RPMI7951 (cell line): ENCODE measurements at places on chromosomes 12 and 14. TPM values are rescaled to one million over a fixed set of nuclear protein-coding genes. Genes with fewer than 3 reads are reported as not detected.
A peak's percentile ranks its signal among the peaks of the same experiment; 100 is the strongest.

SLC6A15 gene
- 0.39 and 0.96 TPM in 2 replicates for total RNA-seq

BHLHE41 gene
- total RNA-seq, result 7.8 and 9.1 TPM in 2 replicates

AKAP3 gene
- 0.60 and 2.3 TPM in 2 replicates for total RNA-seq

EFS gene
- total RNA-seq, result 2.8 TPM in 2 replicates

PXMP2 gene
- total RNA-seq, result 59.0 and 83.1 TPM in 2 replicates

GRCh38 chr12:117484901-117485300 is 123.5 kb upstream of the NOS1 start:
- no peak for DNase-seq

DNA sequence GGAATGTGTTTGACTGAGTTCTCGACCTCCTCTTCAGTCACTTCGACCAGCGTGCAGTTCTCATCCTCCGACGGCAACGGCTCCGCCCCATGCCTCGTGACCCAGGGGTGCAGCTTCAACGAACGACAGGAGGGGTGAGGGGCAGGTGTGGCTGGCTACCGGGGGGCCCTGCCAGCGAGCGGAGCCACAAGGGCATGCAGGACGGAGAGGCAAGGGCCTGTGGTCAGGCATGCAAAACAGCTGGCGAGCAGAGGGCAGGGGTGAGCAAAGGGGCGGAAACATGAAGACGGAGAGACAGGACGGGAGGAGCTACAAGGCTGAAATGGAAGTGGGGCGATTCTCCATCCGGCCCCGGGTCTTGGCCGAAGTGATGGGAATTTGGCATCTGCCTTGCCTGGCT is 38.7 kb downstream of the P2RX4 start:
- DNase-seq, result no peak

GRCh38 chr14:101230851-101231550 is 327.5 kb upstream of the RTL1 start:
- DNase-seq, result no peak

DNA sequence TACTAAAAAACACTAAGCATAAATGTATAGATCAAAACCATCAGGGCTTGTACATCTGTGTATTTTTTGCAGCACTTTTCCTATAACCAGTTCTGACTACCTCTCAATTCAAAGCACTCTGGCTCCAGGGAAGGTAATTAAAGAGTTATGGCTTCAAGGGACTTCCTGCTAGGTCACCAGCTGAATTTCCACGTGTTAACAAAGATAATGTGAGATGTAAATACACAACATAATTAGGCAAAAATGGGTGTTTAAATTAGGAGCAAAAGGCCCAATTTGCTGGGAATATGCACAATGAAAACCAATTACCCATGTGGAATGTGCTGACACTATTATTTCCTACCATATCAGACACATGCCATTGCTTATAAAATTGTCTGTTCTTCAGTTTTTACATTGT is 513.4 kb upstream of the FLRT2 start:
- DNase-seq, result no peak

DNA sequence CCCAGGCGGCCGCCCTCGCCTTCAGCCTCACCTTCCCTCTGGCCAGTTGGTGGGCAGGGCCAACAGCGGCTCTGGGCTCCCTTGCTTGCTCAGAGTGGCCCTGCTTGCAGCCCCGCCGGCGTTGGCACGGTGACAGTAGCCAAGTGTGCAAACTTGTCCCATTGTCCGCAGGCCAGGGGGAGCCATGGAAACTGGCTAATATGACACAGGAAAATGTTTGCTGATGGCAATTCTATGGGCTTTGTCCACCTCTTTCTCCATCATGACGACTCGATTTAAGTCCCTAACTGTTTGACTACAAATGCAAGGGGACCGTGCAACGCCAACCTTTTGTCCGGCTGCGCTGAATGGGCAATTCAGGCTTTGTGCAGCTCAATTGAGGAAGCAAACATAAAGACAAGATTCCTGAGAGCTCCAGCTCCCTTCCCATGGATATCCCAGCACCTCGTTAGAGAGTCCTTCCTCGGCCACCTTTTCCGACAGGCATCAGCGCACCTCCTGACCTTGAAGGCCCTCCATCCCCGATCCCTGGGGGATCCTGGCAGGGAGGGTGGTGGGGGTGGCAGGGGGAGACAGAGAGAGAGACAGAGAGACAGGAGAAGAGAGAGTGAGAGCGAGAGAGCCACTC is 785 bp upstream of the FAM181A start:
- DNase-seq, result no peak

DNA sequence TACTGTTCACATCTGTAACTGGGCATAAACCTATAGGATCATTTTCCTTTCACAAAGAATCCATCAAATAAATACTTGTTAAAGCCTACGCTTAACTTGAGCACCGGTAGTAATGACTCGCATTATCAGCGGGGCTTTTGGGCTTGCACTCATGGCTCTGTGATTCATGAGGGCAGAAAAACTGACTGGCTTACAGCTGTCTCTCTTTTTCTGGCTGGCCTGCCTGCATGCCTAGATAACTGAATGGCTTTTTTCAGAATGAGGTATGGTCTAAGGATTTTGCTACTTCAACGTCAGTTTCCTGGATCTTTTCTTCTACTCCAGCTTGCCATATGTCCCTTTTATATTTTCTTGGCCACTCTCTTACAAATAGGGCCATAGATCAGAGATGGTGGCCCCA is 531.1 kb downstream of the NRXN3 start:
- no peak for DNase-seq

- no peak for DNase-seq
Observed at GRCh38 chr12:11768233-11768965, 118.9 kb downstream of the ETV6 start.

- DNase-seq, result peak; percentile 19
Observed at GRCh38 chr12:122031342-122032216, 9.9 kb downstream of the BCL7A start.

DNA sequence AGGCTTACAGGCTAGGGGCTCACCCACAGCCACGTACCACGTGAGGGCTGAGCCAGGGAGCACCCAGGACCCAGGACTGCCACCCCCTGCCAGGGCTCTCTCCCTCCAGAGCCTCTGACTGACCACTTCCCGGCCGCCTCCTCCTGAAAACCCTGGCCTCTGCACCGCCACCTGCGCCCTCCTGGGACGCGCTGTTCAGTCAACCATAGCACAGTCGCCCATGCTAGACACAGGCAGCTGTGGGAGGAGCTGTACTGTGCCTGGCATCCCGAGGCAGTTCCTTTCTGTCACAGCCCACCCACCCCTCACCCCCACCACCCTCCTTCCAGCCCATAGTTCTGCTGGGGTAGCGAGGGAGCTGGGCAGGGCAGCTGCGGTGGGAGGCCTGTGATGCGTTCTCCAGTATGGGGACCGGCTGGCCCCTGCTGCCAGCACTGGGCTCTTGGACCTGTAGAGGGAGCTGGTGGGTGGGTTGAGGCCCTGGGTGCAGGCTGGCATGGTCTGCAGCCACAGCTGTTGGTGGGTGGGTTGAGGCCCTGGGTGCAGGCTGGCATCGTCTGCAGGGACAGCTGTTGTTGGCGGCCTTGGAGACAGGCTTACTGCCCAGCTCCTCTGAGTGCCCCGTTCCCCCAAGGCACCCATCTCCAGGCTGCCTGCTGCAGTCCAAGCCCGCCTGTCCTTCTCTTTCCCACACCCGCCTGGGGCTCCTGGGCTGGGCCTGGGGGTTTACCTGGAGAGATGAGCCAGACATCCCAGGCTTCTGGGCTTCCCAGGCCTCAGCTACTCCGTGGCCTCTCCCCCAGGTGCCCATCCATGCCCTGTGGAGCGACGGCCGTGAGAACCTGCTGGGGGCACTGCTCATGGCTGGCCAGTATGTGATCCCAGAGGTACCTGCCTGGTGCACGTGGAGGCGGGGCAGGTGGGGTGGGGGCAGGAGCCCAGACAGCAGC is 11.5 kb downstream of the ASPG start:
- DNase-seq, result no peak

DNA sequence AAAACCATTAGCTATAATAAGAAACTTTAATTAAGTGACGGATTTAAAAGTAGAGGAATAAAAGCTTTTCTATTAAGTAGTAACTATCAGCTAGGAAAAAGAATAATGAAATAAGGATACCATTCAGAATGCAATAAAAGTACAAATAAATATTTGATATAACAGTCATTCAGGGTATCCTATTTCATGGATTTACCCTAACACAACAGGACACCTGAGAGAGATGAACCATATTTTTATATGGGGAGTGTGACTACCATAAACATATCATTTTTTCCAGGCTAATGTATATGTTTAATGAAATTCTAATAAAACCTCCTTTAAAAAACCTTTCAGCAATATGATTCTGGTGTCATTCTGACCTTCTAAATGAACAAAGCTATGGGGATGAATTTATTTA is 393.8 kb downstream of the SNAPC1 start:
- DNase-seq, result no peak

DNA sequence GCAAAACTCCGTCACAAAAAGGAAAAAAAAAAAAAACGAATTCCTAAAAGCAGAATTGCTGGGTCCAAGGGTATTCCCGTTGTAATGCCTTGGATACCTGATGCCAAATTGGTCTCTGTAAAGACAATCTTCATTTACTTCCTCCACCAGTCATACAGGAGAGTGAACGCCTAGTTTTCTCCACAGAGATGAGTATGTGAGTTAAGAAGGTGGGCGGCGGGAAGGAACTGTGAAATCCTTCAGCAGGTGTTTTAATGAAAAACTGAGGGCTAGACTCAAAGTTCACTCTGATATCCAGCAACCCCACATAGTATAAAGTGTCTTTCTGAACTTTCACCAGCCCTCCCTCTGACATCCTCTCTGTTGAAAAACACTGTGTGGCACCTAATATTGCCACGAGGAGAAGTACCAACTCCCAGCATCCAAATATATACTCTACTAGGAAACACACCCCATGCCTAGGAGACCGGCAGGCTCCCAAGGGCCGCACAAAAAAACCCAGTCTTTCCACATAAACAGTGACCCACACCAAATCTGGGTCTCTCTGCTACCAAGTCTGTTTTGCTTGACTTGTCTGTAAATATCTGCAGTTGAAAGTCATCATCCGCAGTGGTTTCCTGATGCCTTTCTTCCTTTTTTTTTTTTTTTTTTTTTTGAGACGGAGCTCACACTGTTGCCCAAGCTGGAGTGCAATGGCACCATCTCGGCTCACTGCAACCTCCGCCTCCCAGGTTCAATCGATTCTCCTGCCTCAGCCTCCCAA is 30.3 kb upstream of the FOXN3 start:
- no peak for DNase-seq

DNA sequence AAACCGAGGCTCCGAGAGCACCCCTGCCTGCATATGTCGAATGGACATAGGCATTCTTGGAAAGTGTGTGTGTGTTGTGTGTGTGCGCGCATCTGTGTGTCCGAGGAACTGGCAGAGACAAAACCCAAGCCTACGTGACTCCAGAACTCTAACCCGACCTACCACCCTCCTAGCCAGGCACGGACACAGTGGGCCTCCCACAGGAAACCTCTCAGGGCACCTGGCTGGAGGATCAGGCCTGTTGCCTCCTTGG is 556 bp upstream of the PGF start:
- DNase-seq, result no peak

DNA sequence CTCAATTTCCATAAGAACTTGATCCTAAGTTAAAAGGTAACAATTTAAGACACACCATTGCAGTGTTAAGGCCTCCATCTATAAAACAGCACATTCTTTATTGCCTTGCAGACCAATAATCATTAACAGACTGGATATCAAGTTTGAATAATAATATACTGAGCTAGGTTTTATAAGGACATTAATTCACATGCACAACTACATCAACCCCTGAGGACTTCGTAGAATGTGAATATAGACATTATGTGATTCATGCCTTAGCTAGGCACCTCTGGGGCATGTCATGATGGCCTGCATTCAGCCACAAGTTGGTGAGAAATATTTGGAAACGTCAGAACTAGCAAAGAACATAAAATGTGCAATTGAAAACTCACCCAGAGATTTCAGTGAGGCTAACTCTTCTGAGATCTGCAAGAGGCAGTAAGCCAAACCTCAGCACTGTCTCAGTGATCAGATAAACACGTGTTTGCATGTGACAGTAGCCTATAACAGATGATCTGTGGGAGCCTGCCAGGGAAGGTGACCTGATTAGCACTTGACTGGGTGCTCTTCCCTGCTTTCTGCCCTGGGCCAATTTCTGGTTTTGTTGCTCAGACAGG is 492.2 kb downstream of the FLRT2 start:
- DNase-seq, result no peak

DNA sequence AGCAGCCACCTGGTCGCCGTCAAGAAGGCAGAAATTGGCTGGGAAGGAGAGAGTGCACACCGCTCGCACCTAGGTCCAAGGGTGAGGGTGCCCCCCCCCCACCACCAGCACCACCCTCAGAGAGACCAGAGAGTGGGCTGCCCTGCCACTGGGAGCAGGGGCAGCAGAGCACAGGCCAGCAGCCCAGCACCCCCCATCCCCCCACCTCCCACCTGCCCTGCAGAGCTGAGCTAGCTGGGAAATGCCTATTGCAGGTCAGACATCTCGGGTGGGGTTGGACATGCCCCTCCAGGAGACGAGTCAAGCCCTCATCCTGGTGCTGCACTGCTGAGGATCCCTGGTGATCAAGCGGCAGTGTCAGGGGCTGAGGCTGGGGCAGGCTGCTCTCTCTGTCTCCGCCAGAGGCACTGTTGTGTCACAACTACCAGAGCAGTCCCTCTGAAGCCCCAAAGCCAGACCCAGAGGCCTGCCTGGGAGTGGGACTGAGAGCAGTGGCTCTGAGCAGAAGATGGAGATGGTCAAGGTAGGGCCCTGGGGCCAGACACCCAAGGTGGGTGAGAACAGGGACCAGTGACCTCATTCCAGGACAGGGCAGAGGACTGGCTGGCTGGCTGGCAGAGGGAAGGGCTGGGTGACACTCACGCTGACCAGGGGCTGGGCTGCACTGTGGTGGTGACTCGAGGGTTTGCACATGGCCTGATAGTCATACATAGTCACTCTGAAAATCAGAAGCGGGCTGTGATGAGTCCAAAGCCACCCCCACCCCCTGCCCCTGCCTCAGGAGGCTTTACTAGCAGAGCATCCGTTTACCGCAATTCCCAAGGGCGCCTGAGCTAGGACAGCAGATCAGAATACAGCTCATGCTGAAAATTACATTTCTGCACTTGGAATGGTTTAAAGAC is 19.7 kb upstream of the LRTM2 start:
- no peak for DNase-seq

DNA sequence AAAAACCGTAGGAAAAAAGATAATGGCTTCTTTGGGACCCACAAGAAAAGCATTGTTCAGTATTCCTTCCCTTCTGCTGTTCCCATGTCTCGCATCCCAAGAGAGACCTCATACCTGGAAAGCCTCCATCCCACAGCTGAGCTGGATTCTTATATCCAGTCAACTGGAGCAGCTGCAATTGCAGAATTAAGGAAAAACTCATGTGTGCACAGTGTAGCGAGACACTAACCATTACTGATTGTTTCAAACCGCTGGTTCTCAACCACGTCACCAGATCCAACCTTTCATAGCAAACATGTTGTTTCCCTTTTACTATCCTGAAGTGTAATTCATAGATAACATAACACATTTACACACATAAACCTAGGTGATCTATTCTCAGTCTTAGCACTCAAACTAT is 5.5 kb upstream of the RNASE10 start:
- DNase-seq, result no peak
